ENCODE measurements at places on chromosomes 12 and 14.

GRCh38 chr12:104737791-104738301 lies 220.2 kb downstream of the SLC41A2 start:
- DNase-seq, result no peak

GRCh38 chr14:102939820-102940561 lies 17.5 kb downstream of the AMN start:
- no peak for DNase-seq

- peak; percentile 20 for DNase-seq
Measured at GRCh38 chr12:4037747-4038312, 164.6 kb upstream of the PARP11 start.

DNA sequence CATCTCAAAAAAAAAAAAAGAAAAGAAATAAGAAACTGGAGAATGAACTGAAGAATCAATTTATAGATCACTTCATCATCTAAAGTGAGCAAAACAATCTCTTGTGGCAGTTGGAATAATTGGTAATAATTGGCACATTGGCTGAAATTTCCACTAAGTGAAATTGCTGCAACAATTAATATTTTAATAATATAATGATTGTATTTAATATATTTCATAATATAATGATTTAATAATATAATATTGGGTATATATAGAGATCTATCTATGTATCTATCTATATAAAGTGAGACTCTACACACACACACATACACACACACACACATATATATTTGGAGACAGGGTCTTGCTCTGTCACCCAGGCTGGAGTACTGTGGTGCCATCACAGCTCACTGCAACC lies 81.2 kb upstream of the PRICKLE1 start:
- DNase-seq, result no peak

All from glomerular endothelial cell (primary cell).